Stimulated activated CD8-positive, alpha-beta memory T cell treated with anti-CD3 and anti-CD28 coated beads, Interleukin-7, amount 100 ng/mL, for 1 hour (primary cell): ENCODE measurements at places on chromosomes 11 and 22.

DNA sequence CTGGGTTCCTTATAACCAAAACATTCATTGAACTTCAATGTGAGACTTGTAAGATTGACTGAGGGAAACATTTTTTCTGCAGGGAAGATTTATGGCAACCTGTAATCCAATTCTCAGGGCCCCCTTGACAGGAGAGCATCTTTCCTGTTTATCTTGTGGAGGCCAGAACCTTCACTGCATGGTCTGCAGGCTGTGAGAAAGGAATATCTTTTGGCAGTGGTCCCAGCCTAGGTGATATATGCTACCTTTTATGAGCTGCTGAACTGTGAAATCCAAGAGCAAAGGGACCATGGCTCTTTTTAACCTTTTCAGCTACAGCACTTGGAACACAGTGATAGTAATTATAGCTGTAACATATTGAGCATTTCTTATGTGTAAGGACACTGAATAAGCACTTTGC is 590.2 kb upstream of the B3GAT1 start:
- DNase-seq: no peak

GRCh38 chr11:35079611-35080010 is 59.4 kb upstream of the CD44 start:
- no peak for DNase-seq

DNA sequence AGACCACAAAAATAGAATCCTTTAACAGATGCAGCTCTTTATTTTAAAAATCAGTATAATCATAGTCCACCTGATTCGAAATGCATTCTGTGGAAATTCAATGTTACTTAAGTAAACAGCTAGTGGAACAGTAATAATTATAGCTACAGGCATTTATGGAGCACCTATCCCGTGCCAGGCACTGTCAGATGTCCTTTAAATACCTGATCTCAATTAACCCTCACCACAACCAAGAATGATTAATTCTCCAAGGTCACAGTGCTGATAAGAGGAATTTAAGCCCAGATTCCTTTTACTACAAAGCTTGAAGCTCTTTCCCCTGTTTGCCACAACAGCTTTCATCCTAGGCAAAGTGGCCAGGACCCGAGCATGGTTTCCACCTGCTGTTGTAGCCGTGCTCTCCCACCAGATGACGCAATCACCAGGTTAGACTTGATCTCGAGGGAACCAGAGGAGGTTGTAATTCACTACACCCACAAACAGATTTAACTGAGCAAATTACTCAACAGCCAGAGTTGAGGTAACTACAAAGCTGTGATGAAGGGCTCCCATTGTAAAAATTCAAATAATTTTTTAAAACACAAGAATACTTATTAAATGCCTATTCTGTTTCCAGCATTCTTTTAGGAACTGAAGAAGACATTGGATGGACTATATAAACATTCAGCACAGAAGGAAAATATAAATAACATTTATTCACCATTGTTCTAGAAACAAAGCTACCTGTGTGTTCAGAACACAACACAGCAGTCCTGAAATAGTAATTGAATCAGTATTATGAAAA is 10.3 kb downstream of the PRDM10 start:
- no peak for DNase-seq

- no peak for DNase-seq
Observed at GRCh38 chr11:130042093-130042591, 27.6 kb upstream of the APLP2 start.

- DNase-seq: no peak
Observed at GRCh38 chr22:30318799-30319419, 7.8 kb downstream of the TBC1D10A start.

DNA sequence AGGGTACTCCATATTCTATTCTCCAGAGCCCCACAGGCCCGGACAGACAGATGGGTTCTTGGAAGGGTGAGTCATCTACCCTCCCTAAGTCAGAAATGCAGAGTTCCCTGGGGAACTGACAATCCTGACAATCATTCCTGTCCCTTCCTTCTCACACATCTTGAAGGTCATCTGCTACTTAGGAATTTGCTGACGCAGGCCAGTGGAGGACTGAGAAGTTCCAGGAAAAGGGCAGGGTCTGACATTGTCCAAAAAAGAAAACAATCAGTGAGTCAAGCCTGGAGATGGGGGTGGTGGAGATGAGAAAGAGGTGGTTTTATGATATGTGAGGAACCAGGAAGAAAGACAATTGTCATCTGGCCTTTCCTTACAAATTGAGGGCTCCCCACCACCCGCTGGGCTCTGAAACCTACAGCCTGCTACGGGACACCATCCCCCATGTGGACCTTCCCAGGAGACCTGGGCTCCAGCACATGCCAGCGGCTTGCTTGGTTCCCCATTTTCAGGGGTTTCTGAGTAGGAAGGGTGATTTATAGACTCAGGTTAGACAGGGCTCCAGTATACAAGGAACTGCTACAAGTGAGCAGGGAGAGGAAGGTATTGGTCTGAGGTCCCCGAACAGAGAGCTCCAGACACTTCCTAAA is 12.9 kb downstream of the CD59 start:
- DNase-seq: no peak

- DNase-seq: no peak
Observed at GRCh38 chr11:17695454-17696441, 23.6 kb upstream of the MYOD1 start.

DNA sequence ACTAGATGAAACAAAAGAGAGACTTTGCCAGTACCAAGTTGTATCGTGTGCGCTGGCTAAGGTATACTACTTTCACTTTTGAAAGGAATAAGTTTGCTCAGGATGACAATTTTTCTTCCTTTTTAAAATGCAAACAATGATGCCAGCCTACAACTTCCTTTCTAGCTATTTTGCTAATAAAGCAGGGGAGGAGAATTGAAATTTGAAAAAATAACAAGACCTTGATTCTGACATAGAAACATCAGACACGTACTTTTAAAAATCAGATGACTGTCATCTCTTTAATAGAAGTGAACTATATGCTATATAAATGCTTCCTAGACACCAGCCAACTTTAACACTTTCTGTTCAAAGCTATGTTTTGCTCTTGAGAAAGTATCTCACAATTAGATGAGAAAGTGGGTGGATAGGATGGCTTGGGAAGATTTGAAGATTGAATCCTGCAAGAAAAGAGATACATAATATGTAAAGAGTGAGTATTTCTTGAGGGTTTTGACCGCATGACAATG is 41.7 kb upstream of the BLID start:
- no peak for DNase-seq

DNA sequence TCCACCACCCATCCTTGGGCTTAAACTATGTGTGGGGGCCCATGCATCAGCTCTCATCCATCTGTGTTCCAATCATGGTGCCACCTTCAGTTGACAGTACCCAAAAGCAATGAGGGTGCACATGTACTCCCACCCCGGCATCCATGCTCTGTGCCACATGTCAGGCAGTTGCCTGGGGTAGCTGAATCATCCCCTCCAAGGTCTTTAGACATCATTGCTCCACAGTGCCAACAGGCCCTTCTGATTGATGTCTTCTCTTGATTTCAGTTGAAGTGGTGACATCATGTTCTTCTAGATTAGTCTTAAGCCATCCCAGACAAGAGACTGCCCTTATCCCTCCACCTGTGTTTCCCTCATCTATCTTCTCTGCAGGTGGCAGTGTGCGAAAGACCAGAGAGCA is 42.5 kb downstream of the TMPRSS5 start:
- no peak for DNase-seq

DNA sequence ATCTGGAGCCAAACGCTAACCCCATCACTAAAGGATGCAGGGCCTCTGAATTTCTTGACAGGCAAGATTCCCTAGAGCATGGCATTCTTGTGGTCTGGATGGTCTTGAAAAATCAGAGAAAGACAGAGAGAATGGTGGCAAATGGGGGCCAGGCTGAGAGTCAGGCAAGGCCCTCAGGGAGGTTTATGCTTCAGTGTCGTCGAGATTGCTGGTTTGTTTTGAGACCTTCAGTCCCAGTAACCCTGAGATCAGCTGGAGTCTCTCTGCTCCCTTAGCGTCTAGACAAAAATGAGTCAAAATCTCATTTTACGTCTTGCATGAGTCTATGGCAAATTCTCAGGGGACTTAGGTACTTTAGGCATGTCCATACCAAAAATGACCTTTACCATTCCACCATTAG is 539.3 kb downstream of the SOX6 start:
- no peak for DNase-seq

DNA sequence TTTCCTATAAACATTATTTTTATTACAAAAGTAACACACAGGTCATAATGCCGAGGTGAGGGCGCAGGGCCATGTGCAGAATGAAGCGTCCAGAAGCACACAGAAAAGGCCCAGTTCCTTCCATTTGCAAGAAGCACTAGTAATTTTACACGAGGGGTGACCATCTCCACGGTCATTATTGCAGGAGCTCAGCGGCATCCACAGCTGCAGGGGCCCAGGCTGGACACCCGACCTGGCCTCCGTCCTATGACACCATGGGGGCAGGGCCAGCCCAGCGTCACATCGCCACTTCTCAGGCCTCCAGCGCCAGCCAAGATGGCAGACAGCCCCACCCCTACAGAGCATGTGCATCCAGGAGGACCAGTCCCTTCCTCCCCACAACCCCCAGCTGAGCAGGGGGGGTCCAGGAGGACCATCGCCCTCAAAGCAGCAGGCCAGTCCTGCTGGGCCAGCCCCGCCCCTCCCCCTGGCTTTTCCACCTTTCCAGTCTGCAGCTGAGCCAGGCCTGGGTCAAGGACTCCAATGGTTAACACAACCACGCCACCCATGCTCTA is 3.5 kb downstream of the IGF2 start:
- DNase-seq: no peak

DNA sequence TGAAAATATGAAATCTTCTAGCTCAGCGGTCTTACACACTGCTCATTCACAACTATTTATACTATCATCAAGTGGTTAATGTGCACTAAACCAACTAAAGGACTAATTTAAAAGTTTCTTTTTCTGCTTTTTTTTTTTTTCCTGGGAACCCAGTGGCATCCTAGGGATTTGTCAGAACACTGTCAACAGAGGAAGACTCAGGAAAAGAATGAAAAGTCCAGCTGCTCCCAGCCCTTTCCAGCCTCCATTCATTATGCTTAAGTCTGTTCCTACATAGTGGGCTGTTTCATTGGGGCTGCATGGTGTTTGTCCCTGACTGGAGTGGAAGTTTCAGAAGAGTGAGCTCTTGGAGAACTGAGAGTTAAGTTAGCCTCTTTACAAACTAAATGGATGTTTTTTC is 391.1 kb downstream of the AASDHPPT start:
- DNase-seq: no peak

GRCh38 chr22:33766091-33766490 is 154.2 kb downstream of the LARGE1 start:
- no peak for DNase-seq

- no peak for DNase-seq
Observed at GRCh38 chr11:113874581-113875233, 665 bp downstream of the USP28 start.

DNA sequence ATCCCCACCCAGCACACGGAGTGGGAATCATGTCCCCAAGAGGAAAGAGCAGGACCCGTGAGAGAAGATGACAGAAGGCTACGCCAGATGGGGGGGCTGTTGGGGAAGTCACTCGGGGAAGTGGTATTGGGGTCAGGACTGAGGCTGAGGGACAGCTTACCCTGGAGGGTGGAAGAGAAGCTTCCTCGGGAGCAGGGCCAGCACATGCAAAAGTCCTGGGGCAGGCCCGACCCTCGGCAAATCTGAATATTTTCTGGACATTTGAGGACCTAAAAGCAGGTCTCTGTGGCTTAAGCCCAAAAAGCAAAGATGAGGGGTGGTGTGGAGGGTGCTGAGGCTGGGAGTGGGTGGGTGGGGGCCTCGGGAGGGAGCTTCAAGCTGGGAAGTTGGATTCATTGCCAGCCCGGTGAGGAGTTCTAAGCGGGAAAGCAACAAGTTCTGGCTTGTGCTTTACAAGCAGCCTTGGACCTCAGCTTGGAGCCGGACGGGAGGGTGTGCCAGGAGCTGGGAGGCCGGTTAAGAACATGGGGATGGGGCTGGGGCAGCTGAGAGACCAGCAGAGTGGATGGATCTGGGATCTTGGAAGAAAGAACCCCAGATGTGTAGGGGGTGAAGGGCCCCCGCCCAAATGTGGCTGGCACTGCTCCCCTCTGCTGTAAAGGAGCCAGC is 34.9 kb downstream of the GRAMD4 start:
- DNase-seq: no peak

- no peak for DNase-seq
Observed at GRCh38 chr11:120013325-120014250, 124.3 kb downstream of the TRIM29 start.

DNA sequence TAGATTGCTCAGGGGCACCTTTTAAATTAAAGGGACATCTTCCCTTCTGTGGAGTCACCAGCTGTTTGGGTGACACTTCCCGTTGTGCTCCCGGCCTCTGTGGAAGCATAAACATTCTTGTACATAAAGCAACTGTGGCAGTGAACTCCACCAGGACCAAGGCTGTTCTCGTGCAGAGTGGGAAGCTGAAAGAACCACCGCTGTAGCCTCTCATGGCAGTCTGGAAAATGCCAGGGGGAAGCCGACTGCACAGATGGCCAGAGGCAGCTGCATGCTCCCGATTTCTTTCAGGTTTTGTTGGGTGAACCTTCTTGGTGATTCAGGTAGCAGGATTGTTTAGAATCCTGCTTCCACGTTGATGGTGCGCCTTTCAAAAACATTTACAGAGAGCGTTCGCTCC is 10.3 kb downstream of the UBASH3B start:
- DNase-seq: no peak
